Hematopoietic multipotent progenitor cell treated with erythropoietin and hydrocortisone succinate and interleukin-3 and kit ligand, for 6 days (in vitro differentiated cells): ENCODE measurements at places on chromosomes 12 and 14.
A peak's percentile ranks its signal among the peaks of the same experiment; 100 is the strongest.

GRCh38 chr12:113232089-113232839 is 11.0 kb downstream of the TPCN1 start:
- DNase-seq: no peak

DNA sequence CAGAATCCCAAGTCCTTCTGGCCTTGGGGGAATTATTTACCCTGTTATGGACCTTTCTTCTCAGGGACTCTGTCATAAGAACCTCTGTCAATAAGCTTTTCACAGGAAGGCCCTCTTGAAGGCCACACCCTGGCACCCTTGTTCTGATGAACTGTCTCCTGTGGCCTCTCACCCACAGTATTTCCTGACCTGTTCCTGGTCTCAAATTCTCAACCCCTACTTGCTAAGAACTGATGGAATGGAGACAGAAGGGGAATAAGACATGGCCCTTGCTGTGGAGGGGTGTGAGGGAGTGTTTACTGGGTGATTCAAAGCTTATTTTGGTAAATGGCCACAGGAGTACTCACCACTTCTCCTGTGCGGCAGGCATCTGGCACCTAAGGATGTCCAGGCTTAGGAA is 1082.9 kb downstream of the BCL11B start:
- DNase-seq: no peak

GRCh38 chr12:128361400-128361995 is 94.5 kb downstream of the TMEM132C start:
- DNase-seq: no peak

DNA sequence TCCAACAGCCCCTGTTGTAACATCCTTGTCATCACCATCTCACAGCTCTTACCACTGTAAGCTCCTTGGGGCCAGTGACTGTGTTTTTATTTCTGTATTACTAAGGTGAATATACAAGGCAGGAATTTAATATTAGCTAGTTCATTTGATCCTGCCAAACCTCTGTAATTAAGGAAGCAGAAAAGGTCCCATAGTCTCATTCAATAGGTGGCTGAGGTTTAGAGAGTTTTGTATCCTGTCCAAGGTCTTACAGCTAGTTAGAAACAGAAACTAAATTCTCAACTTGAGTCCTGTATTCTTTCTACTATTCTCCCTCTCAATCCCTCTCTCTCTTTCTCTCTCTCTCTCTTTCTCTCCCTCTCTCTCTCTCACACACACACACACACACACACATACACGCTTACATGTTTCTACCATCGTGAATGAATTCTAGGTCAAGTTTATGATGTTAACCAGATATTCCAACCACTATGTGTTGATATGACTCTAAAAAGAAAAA is 543 bp upstream of the GLIPR1 start:
- no peak for DNase-seq

DNA sequence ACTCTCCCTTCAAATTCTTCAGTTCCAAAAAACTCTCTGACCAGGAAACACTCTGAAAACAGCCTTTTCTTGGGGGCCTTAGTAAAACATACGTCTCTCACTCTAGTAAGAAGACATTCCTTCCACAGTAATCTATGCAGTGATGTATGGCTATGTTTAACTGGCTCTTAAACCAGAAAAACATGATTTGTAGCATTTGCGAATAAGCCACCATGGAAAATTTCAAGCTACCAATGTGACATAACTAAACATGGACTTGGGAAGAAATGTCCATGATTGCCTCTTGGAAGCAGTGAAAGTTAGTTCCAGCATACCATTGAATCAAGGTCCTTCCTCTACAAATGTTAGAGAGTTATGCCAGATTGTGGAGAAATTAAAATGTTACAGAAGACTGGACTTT is 121.5 kb upstream of the ATF7IP start:
- DNase-seq: no peak

GRCh38 chr14:96139169-96139568 is 65.5 kb upstream of the BDKRB2 start:
- DNase-seq: no peak

GRCh38 chr12:70080566-70080965 is 162.7 kb upstream of the CNOT2 start:
- no peak for DNase-seq

DNA sequence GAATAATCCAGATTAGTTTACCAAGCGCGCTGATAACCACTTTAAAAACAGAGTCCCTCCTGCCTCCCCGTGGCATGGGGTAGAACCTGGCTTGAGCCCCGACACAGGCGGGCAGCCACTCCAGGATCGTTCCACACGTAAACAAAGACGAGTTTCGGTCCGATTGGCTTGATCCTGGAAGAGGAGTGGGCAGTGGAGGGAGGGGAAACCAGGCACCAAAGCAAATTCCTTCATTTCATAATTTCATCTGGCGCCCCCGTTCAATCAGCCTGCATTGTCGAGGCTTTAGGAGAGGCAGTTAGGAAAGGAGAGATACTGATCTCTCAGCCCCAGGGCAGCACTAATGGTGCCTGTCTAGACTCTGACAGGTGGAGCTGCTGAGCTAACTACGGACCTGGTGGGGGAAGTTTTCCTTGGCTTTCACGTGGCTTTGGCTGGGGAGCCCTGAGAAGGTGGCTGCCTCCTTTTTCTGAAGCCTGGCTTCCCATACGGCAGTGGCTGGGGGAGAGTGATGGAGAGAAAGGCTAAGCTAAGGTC is 751 bp upstream of the GPRC5A start:
- DNase-seq: peak; percentile 59

DNA sequence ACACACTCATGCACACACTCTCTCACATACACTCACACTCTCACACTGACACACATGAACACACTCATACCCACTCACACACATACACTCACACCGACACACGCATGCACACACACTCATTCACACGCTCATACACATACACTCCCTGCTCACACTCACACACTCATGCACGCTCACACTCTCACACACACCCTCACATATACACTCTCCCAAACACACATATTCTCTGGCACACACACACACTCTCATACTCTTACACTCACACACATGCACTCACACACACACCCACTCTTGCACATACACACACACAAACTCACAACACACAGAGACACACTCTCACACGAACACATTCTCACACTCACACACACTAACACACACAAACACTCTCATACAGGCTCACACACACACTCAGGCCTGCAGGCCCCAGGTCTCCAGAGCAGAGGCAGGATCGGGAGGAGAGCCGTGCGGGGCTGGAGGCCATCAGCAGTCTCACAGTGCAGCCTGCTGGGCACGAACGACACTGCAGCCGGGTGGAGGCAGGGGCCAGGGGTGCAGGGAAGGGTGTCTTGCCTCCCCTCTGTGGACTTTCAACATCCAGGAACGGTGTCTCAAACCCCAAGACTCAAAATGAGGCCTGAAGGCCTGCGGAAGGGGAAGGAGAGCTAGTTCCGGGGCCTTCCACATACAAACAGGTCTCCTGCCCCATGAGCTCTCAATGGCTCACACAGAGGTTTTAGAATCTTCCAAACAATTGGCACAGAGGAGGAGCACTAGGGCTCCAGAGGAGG is 148.7 kb downstream of the ANO2 start:
- peak; percentile 62 for DNase-seq

GRCh38 chr14:96586056-96586455 is 83.9 kb downstream of the PAPOLA start:
- no peak for DNase-seq
